ENCODE measurements at places on chromosomes 1 and 21.

GRCh38 chr1:27538793-27539192 is 48.8 kb upstream of the WASF2 start:
- no peak overlapping the region for H3K27ac ChIP-seq
- H3K4me3 ChIP-seq, result no peak overlapping the region
- no peaks in the 10 kb centered on the region for H3K36me3 ChIP-seq

DNA sequence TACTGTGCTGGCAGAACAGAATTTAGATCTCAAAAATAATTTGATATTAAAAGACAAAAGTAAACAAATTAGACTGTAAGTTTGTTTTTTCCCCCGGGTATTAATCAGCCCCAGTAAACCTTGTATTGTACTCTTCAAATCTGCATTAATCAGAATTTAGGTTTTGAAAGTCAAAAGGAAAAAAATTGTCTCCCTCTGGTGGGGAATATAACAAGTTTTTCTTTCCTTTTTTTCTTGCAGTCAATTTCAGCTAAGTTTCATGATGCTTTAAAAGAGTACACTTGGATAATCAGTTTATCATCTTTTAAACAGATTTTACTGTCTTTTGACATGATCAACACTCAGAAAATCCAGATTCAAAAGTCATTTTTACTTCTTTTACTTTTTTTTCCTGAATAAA is 134.5 kb upstream of the PKN2 start:
- H3K36me3 ChIP-seq, result no peaks in the 10 kb centered on the region
- H3K27ac ChIP-seq, result no peak overlapping the region
- no peak for DNase-seq
- no peak overlapping the region for H3K4me3 ChIP-seq

GRCh38 chr1:51663721-51664120 is 46.8 kb downstream of the OSBPL9 start:
- no peaks in the 10 kb centered on the region for H3K27me3 ChIP-seq
- DNase-seq, result no peak
- no peaks in the 10 kb centered on the region for H3K36me3 ChIP-seq
- H3K27ac ChIP-seq, result no peak overlapping the region
- no peak overlapping the region for H3K4me3 ChIP-seq
- H3K4me1 ChIP-seq, result peaks cover 18% of the 10 kb centered on the region

DNA sequence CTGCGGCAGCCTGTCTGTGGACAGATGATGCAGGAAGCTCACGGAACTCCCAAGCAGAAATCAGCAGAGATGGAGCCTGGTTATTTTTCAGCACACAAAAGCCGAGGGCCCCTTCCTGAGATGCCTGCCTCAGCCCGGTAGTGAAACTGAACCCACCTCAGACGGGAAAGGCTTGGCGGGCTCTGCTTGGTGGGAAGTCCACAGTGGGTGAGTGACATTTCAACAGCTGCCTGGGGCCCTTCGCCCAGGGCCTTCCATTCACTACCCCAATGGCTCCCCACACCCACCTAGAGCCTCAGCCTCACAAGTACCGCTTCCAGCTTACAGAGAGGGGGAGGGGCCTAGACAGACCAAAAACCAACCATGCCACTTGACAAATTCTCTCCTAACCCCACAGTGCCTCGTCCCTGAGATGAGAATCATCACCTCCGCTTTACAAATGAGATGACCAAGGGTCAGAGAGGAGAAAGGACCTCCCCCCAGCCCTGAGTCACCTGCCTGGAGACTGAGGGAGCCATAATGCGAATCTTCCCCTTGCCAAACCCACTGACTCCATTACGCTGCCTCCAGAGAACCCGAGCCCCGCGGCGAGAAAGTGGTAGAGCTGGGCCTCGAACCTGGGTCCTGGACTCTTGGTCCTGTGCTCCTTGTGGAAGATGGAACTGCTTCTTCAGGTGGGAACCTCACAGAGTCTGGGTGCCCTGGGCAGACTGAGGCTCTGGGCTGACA is 3.4 kb upstream of the ECE1 start:
- peak; percentile 66 for DNase-seq
- peak overlapping the region; percentile 94 for H3K27ac ChIP-seq
- peak overlapping the region; percentile 85 for H3K4me3 ChIP-seq
- peaks cover 49% of the 10 kb centered on the region for H3K4me1 ChIP-seq
- H3K27me3 ChIP-seq, result no peaks in the 10 kb centered on the region

- H3K27me3 ChIP-seq, result no peaks in the 10 kb centered on the region
- H3K36me3 ChIP-seq, result no peaks in the 10 kb centered on the region
- H3K4me1 ChIP-seq, result no peaks in the 10 kb centered on the region
- no peak overlapping the region for H3K4me3 ChIP-seq
- no peak for DNase-seq
Measured at GRCh38 chr1:22737374-22738068, 26.9 kb downstream of the EPHB2 start.

Measured in natural killer cell treated with Interleukin-12 subunit alpha and Interleukin-12 subunit beta and Interleukin-15 and Interleukin-18, amount 100 ng/mL, for 72 hours (primary cell).